ENCODE measurements at places on chromosomes 16 and 17.

DNA sequence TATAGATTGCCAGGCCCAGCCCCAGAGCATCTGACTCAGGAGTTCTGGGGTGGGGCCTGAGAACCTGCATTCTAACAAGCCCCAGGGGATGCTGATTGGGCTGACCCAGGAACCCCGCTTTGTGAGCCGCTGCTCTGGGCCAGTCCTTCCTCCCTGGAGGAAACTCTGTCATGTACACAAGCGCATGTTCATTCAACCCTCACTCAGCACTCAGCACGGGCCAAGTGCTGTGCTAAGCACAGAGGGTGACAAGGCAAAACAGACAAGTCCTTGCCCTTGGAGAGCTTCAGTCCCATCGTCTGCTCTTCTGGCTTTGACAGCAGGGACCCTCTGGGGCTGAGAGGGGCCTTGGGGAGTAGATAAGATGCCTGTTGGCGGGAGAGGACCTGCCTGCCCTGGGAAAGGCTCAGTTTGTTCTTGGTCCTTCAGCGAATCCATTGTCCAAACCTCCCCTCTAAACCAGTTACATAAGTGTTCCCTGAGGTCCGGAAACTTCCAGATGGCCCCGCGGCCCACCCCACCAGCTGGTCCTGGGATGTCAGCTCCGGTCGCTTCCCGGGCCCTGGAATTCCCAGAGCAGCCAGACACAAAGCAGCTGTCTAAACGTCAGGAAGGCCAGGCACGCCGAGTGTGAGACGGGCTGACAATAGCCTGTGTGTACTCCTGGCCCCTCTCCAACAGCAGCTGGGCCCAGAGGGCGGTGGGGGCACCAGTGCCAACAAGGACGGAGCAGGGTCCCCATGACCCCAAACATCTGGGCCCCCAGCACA, 88.8 kb downstream of the ZDHHC7 start:
- peak; percentile 55 for DNase-seq

GRCh38 chr16:23949630-23950290, 114.0 kb downstream of the PRKCB start:
- DNase-seq, result no peak

- no peak for DNase-seq
Measured at GRCh38 chr16:88295671-88296436, 86.9 kb upstream of the ZNF469 start.

- DNase-seq, result no peak
Measured at GRCh38 chr17:75720656-75721462, at the start of gene ITGB4. ITGB4 (plus strand) TSS chr17:75721459; CDS start chr17:75724704, 3,245 bp downstream.

- no peak for DNase-seq
Measured at GRCh38 chr16:85387171-85387507, 226.0 kb upstream of the GSE1 start.

DNA sequence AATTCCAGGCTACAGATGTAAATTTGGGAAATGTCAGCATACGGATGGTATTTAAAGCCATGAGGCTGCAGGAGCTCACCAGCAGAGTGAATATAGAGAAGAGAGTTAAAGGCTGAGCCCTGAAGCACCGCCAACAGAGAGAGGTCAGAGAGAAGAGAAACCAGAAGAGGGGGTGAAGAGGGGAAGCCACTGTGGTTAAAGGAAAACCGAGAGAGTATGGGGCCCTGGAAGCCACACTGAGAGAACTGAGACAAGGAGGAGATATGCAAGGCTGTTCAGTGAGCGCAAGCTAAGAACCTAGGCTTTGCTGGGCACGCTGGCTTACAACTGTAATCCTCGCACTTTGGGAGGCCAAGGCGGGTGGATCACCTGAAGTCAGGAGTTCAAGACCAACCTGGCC, 24.6 kb downstream of the COPRS start:
- DNase-seq, result no peak

DNA sequence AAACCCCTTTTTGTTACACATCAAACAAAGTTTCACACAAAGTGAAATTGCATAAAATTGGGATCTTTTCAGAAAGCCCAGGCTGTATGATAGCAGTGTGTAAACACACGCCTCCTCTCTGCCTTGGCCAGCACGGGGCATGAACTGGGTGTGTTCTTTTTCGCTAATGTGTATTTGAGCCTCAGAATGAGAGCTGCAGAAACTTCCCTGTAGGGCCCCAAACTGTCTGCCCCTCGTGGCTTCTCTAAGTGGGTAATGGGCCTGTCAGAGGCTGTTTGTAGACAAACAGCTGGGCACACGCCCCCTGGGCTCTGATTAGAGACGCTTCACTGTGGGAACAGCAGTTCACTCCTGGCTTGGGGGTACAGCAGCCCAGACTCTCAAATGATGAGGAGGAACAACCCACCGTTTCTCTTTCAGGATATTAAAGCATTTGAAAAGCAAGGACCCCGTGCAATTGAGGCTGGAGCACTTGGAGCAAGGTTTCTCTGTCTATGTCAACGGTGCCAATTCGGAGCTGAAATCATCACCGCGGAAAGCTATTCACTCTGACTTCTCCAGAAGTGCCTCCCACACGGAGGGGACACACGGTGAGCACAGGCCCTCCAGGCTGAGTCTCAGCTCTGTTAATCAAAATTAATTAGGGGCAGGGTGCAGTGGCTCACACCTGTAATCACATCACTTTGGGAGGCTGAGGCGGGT, 78.4 kb downstream of the KATNIP start:
- DNase-seq, result no peak

DNA sequence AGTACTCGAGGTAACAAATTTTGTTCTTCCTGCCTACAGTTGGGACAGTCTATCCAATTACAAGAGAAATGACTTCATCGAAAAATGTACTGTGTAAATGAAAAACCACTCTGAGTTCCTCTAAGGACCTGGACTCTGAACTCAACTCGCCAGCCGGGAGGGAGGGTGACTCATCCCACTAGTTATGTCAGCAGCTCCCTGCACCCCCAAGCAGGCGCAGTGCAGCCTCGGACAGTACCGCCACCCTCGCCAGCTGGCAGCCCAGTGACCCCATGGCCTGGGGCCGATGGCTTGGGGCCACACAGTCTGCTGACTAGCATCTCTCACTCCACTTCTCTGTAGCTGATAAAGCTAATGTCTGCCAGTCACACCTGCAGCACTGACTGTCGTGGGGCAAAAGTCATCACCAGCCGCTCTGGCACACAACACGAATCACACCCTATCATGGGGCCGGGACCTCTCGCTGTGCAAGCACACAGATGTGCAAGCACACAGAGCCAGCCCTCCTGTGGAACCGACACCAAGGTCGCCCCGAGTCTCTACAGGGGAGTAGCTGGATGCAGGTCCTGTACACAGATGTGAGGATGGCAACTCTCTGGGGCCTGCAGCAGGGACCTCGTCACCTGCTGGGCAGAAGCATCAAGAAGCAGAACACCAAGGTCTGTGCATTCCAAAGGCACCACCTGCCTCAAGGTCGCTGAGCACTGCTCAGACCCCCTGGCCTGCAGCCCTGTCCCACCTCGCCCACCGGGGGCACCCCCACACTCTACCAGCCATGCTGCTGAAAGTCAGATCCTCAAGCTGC, 5.7 kb downstream of the CSNK1D start:
- peak; percentile 84 for DNase-seq

- no peak for DNase-seq
Measured at GRCh38 chr16:89921131-89921701, 1.9 kb upstream of the TUBB3 start.

GRCh38 chr16:12392585-12393091, 411.0 kb downstream of the CPPED1 start:
- no peak for DNase-seq

DNA sequence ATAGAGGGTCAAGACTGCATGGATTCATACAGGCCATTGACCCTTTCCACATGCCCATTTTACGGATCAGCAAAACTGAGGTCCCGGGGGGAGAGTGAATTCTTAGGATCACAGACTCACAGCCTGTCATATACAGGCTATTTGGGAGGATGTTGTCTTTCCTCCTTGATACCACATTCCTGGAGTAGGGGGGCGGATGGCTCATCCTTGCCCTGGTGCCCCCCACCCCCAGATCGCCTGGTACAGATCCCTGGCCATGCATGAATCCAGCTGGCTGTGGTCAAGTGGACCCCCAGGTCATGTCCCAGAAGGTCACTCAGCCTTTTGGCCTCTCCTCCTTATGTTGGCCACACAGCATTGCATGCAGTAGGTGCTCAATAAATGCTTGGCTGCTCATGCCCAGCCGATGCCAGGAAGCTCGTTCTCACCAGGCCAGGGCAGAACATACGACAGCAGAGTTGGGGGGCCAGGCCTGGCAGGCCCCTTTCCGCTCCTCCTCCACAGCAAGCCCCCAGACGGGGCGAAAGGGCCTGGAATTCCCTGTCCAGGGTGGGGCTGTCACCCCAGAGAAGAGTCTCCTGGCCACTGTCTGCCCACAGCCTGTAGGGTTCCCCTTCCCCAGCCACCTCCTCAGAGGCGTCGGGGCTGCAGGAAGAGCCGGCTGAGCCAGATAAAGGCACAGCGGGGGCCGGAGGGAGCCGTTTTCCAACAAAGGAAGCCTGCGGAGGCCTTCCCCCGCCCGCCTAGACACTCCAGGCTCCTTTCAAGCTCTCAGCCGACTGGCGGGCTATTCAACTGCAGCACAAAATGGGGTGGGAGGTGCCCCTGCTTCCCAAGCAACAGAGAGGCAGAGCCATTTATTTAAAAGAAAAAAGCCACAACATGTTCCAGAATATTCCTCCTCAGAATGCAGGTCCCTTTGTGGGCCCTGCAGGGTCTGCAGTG, 215.7 kb upstream of the CIBAR2 start:
- peak; percentile 29 for DNase-seq

DNA sequence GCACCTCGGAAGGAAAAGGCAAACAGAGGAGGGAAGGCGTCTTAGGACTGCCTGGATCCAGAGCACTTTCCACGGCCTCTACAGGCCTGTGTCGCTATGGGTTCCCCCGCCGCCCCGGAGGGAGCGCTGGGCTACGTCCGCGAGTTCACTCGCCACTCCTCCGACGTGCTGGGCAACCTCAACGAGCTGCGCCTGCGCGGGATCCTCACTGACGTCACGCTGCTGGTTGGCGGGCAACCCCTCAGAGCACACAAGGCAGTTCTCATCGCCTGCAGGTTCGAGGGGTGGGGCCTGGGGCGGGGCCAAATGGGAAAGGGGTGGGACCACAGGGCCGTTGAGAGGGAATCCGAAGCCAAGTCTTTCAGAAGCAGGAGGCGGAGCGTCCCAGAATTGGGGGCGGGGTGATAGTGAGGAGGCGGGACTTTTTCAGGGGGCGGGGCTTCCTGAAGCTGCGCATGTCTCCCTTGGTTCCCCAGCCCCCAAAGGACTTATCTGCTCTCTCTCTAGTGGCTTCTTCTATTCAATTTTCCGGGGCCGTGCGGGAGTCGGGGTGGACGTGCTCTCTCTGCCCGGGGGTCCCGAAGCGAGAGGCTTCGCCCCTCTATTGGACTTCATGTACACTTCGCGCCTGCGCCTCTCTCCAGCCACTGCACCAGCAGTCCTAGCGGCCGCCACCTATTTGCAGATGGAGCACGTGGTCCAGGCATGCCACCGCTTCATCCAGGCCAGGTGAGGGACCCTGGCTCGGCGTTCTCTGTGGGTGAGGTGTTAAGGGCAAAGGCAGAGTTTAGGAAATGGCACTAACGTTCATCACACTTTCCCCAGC, 939 bp downstream of the BCL6B start:
- DNase-seq, result no peak

GRCh38 chr17:74695629-74696028, 17.1 kb downstream of the CD300LF start:
- no peak for DNase-seq

Measured in hypothalamus (tissue), 51 donors.